ENCODE measurements at places on chromosomes 4 and X. TPM values are rescaled to one million over a fixed set of nuclear protein-coding genes. Genes with fewer than 3 reads are reported as not detected.
A peak's percentile ranks its signal among the peaks of the same experiment; 100 is the strongest.

GRCh38 chrX:93673056-93673868 is at the start of gene NAP1L3:
NAP1L3 (minus strand) TSS chrX:93673578; CDS start chrX:93673304, 274 bp downstream.
- peak; percentile 63 for DNase-seq

DNA sequence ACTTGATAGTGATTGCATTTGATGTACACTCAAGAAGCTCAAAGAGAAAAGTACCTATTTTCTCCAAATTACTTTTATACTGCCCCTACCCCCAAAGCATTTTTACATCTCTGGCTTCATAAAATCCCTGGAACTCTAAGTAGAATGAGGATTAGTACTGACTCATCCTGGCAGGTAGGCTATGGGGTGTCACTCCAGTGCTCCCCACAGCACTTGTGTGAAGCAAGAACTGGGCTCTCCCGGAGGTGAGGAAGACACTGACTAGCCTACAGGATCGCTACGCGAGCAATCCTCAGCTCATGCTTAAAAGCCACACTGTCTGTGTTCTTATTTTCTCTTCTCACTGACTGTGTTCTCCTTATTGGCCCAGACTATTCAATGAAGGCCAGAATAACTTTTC is 90.4 kb upstream of the NDP start:
- DNase-seq, result peak; percentile 42

DNA sequence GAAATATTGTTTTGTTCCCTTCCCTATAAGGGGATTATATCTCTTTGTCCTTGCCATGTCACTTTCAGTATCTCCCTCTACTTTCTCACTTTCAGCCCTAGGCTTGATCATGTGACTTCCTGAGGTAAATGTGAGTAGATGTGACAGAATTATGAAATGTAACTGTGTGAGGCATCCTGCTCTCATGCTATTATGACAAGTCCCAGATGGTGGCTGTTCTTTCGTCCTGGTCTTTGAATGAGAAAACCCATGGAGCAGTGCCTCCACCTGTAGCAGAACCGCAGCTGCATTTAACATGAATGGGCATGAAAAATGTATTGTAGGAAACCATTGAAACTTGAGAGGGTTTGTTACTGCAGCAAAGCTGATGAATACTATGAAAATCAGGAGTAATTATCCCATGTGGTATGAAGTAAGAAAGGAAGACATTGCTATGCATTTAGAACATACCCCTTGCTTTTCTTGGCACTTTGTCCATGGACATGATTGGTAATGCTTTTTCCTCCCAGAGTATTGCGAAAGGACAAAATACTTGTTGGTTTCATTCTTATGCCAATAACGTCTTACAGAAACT is 202.2 kb upstream of the GPRIN3 start:
- DNase-seq, result peak; percentile 9

DNA sequence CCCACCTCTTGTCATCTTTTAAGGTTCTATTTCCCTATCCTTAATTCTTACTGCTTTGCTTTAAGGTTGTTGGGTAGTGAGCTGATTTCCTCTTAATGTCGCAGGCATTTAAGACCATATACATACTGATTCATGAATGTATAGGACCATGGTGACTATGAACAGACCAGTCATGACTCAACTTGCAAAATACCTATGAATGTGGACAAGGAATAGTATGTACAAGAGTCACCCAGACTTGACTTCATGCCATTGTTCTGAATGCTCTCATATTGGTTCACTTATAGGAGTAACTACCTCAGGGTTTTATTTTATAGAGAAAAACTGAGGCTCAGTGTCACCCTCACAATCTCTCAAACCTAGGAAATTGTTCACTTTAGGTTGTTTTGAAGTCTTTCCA is 44.3 kb downstream of the CCNG2 start:
- DNase-seq, result no peak

Gene SPARCL1
- total RNA-seq, result 0.07 TPM

DNA sequence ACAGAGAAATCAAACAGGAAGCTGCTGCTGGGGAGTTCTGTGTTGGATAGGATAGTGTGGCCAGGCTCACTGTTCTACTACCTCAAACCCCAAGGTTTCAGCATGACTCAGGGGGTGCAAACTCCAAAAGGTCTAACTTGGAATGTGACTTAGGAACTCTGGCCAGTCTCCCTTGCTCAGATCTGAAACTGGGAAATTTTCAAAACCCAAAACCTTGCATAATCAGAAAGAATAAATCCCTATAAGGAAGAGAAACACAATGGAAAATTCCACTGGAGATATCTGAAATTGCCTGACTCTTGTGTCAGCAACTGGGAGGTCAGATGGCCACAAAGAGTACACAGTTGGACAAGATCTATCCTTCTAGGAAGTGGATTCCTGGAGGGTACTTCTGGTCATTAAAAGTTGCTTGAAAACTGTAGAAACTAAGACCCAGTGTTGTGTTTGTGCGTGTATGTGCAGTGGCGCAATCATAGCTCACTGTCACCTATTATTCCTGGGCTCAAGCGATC is 58.0 kb downstream of the PPEF2 start:
- DNase-seq, result peak; percentile 94

DNA sequence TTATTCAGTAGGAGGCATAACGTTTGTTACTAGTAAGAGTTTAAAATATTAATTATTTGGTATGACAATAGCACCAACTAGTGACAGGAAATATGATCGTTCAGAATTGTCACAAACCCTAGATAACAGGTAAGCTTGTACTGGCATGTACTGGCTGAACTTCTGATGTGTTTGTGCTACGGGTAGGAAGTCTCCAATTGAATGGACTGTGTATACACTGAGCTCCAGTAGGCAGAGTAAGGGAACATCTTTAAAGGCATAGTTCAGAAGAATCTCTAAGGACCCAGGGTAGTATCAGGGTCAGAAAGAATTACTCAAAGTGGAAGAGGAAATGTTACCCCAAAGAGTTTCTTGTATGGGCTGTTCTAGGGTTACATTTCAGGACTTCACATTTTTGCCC is 230.4 kb downstream of the EDA2R start:
- DNase-seq, result no peak

Gene MAMLD1
- 2.5 TPM for total RNA-seq

GRCh38 chr4:1293991-1294390 is 4.3 kb downstream of the MAEA start:
- peak; percentile 24 for DNase-seq

- DNase-seq, result no peak
Measured at GRCh38 chr4:13659341-13660070, 32.0 kb upstream of the BOD1L1 start.

Gene GNRHR
- total RNA-seq, result not detected

GRCh38 chr4:107757864-107758476 is 37.9 kb upstream of the PAPSS1 start:
- peak; percentile 24 for DNase-seq

Gene MTMR8
- total RNA-seq, result not detected

Gene SYNPO2
- 0.69 TPM for total RNA-seq

DNA sequence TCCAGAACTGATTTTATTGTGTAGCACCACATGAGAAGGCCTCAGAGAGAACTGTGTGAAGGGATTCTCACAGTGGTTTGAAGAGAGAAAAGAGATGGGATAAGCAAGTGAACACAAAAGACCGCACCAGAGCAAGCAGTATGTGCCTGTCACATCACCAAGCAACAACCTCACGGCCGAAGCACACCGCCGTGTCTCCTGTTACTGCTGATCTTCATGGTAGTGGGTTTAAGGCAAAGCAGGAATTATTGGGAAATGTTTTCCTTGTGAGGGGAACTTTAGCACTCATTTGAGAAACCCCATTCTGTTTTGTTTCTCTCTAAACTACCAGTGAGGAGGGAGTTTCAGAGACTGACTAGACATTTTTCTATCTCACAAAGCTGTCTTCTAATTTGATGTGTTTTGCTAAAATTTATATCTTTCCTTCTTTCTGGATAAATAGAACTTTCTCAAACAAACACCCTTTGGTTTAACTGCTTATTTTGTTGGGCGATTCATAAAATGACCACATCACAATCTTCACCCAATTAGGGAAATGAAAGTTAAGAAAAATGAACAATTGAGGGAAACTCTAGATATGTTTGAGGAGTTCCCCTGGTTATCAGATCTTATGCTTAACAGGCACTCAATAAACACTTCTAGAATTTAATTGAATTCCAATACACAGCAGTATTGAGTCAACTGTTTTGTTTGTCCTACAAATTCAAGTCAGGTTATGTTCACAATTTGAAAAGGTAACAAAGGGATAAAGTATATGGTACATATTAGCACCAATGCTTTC is 16.5 kb downstream of the SH3KBP1 start:
- no peak for DNase-seq
